GM12891 (cell line): ENCODE measurements at places on chromosomes 4 and X.
A peak's percentile ranks its signal among the peaks of the same experiment; 100 is the strongest.

- DNase-seq, result no peak
Measured at GRCh38 chr4:90745176-90745575, 618.0 kb downstream of the CCSER1 start.

GRCh38 chrX:136491832-136492231, 4.1 kb downstream of the BRS3 start:
- DNase-seq, result no peak

GRCh38 chr4:20087522-20087911, 164.2 kb upstream of the SLIT2 start:
- no peak for DNase-seq

DNA sequence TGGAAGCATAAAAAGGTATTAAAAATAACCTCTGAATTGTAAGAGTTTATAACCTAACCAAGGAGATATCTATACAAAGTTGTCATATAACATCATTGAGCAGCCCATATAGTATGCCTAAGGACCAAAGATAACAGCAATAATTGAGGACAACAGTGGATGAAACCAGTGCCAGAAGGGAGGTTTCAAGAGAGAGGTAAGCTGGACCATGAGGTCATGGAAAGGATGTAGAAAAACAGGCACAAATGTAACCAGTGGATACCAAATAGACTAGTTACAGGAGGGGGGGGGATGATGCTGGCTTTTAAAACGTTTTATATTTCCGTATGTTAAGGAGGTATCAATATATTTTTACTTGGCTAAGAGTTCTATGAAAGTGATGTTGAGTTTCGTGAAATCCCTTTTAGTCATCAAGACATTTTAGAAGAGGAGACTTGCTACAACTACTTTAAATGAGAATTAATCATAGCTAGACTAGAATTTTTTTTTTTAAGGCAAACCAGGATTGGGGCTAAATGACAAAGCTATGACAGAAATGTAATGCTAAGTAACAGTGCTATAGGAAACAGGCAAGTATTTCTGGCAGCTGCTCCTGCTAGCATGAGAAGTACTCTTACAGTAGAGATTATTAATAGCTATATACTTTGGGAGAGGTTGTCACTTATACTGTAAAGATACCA, 161.1 kb downstream of the FBXW7 start:
- DNase-seq, result no peak

DNA sequence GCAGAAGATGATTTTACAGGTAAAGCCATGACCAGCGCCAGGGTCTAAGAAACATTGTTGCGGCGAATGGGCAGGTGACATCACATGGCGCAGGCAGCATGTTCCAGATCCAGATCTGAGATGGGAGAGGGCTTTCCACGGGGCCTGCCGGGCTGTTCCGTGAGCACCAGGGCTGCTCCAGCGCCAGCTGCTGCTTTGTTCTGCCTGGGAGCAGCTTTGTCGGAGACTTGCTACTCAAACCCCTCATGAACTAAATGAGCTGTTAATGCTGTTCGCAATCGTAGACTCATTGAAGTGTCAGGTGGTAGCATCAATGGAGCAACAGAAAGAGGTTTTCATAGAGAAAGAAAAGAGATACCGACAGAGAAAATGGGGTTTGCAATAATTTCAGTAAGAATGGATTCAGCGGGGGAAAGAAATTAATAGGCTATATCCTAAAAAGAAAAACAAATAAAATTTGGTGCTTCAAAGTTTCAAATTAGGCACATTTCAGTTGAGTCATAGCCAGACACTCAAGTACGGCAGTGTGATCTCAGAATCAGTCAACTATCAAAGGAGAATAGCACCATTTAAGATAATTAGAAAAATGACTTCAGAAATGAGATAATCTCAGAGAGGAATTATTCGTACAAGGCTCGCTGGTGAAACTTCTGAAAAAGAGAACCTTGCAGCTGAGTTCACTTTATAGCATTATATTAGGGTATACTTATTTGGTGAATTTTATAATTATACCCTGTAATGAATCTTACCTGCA, 23.9 kb downstream of the SORBS2 start:
- DNase-seq, result no peak

DNA sequence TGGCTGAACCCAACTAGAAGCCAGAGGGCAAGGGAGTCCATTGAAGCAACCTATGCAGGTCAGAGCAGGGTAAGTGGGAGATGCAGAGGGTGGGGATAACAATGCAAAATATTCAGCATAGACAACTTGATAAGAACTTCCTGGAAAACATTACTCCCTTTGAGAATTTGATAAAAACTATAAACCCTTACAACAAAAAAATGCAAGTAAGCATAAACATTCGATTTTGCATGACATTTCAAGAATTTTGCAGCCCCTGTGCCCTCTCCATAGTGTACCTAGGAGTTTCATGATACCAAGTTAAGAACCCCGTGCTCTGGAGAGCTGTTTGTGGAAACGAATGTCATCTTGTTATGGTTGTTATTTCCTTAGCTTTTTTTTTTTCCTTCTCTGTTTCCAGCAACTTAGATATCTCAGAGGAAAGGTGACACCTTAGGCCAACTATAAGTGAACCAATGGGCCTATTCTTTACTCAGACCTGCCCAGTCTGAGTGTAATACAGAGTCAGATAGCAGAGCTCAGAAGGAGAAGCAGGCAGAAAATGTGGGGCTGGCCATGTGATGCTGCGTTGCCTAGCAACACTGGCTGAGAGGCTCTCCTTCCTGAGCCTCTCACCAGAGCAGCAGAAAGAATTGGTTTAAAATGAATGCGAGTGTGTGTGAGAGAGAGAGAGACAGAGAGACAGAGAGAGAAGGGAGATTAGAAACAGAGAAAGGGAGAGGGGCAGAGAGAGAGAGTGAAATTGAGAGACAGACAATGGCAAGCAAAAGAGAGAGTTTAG, 36.7 kb upstream of the GABRQ start:
- no peak for DNase-seq

DNA sequence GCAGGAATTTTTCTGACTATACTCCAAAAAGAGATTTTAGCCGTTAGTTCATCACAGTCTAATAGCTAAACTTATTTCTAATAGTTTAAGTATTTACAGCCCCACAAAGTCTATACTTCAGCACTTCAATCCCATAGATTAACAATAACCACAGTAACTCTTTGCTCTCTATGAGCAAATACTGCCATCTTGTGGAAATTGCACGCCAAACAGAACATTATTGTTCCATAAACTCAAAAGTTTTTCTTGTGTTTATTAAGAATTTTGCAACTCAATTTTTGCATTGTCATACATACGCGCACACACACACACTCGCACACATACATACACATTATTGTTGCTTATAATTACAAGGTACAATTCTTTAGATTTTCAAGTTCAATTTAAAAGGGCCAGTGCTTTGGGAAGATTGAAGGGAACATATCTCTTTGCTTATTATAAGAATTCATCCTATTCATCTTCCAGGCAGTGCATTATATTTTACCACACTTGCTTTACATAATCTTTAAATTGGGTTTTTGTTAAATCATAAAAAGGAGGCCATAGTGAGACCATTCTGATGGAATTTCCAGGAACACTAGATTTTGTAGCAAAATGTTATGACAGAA, 63.8 kb upstream of the ATOH1 start:
- no peak for DNase-seq

GRCh38 chrX:125382148-125382628, 62.5 kb downstream of the TEX13C start:
- no peak for DNase-seq

DNA sequence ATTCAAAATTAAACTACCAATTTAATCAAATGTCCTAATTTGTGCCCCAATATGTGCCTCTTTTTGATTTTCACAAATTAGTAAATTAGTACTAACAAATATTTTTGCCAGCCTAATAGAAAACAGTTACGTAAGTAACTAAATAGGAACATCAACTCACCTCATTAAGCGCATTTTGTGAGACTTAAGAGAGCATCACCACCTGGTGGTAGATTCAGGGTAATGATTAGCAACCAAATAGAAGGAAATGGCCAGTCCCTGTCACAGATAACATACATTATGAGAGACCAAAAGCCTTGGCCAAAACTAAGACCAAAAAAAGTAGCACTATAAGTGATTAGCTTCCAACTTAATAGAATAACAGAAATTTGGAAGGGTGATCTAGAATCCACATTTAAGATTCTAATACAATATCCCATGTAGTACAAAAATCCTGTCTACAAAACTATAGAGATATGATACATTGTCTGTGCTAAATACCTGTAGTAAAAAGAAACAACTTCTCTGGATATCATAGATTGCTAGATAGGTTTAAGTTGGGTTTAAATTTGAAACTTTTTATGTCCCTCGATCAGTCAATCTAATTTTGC, 46.7 kb downstream of the C4orf46 start:
- peak; percentile 15 for DNase-seq

DNA sequence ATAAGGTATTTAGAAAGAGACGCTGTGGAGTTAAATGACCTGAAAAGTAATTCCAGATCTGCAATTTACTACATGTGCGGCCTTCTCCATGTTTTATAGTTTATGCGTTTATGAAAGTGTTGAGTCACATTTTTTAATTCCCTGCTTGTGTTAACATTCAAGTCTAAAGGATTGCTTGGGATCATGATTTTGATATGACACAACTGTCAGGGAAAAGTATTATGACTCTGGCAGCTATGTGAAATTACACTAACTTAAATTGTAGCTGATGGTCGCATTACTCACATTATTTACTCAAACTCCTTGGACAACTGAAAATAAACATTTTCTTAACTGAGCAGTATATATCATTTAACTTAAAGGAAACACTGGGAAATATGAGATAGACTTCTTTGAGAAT, 14.3 kb upstream of the GABRB1 start:
- DNase-seq, result no peak

GRCh38 chr4:9988933-9989332, 32.4 kb downstream of the SLC2A9 start:
- DNase-seq, result no peak

GRCh38 chrX:11509786-11510185, 155.9 kb downstream of the ARHGAP6 start:
- DNase-seq, result no peak

DNA sequence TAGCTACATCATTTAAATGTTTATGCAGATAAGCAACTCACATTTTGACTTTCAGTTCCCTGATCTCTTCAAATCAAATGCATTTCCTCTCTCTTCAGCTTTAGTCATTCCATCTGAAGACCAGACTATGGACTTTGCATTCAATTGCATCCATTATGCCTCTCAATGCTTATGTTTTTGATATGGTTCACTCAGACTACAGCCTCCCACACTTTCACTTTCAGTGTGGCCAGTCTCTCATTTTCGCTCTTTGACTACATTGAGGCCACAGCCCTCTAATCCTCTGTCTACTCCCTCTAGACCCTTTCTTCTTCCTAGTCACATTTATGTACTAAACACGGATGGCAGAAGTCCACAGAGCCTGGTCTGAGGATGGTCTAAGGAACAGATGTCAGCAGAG, 24.5 kb upstream of the VEGFC start:
- DNase-seq, result no peak

- DNase-seq, result no peak
Measured at GRCh38 chrX:20046223-20046622, 55.4 kb upstream of the BCLAF3 start.

DNA sequence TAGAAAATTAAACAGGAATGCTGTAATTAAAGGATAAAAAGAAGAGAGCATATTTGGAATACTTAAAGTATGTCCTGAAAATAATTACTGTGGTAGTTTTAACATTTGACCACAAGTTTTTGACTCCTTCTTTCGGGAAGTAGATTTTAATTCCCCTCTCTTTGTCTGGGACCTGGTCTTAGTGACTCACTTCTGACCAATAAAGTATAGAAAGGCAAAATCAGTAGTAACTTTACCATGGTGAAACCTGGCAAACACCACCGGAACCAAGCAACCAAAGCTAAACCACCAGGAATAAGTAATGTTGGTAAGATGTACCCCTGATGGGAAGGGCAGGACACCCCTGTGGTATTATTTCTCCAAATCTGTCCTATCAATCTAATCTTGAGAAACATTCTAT, 314.8 kb downstream of the PDHA2 start:
- no peak for DNase-seq

- DNase-seq, result no peak
Measured at GRCh38 chr4:63894161-63894560, 515.1 kb downstream of the TECRL start.

DNA sequence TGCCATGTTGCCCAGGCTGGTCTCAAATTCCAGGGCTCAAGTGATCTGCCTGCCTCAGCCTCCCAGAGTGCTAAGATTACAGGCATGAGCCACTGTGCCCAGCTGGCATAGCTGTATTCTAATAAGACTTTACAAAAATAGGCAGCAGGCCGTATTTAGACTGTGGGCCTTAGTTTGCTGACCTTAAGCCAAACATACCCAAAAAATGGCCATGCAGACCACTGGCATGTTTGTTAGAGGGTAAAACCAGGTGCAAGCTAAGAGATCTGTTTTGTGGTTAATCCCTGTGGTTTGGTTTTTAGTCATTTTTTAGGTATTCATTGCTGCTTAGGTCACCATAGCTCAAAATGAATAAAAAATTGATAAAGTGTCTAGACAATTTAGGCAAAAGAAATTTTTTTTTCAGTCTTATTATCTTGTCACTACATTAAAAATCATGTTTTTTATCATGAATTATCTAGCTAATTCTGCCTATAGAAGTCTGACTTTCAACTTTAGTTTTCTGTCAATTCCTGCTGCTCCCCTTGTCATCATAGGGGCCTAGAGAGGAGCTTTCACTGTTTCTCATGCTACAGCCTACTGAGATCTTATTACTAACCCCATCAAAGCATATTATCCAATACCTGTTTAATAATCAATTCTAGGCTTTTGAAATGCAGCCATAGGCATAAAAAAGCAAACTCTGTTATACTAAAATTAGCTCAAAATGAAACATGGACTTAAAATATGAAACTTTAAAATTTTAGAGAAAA, 7.5 kb upstream of the SPINK2 start:
- DNase-seq, result no peak

DNA sequence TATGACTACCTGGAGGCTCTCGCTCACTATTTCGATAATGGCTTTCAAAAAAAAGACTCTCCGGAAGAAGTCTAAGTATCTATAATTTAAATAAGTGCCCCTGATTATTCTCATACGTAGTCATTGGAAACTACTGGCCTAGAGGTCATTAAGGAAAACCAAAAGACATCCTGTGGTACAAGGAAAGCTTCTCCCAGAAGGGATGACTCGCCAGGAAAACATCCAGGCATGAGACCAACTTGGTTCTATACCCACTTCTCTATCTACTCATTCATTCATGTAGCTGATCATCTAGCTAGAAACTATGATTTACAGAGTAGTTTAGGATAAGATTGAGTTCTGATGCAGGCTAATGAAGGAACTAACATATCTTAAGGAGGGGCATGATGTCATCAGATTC, 37.7 kb downstream of the SOX3 start:
- DNase-seq, result no peak

GRCh38 chrX:134026565-134027311, 41.3 kb upstream of the GPC3 start:
- no peak for DNase-seq

- DNase-seq, result no peak
Measured at GRCh38 chr4:128670513-128670912, 139.0 kb upstream of the JADE1 start.
